Stimulated activated CD4-positive, alpha-beta T cell treated with anti-CD3 and anti-CD28 coated beads, Interleukin-1b, Interleukin-23, amount 100 ng/mL, for 48 hours (primary cell): ENCODE measurements at places on chromosomes 7 and 10.

DNA sequence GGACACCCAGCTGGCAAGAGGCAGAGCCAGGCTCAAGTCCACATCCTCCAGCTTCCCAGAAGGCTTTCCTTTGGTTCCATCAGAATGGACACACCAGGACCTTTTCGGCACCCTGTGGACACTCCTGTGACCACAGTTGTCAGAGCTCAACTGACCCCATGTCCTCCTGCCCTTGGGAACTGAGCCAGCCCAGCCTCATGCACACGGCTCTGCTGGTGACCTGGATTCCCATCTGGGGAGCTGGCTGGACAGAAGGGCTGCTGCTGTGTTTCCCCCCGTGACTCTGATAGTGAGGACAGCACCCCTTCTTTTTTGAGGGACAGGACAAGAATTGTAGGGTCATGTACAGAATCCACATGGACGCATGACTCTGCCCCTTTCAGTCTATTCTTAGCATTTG is 289.2 kb downstream of the WDR37 start:
- no peak for DNase-seq

DNA sequence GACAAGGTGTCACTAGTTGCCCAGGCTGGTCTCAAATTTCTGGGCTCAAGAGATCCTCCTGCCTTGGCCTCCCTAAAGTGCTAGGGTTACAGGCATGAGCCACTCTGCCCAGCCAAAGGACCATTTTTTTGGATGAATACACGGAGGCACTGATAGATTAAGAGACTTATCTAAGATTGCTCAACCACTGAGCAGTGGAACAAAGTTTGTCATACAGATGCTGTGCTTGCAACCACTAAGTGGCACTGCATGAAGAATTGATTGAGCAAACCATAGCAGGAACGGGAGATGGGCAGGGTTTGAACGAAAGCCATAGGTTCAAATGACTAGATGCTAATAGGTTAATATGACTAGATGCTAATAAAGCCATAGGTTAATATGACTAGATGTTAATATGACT is 61.1 kb downstream of the EBLN1 start:
- DNase-seq, result no peak

DNA sequence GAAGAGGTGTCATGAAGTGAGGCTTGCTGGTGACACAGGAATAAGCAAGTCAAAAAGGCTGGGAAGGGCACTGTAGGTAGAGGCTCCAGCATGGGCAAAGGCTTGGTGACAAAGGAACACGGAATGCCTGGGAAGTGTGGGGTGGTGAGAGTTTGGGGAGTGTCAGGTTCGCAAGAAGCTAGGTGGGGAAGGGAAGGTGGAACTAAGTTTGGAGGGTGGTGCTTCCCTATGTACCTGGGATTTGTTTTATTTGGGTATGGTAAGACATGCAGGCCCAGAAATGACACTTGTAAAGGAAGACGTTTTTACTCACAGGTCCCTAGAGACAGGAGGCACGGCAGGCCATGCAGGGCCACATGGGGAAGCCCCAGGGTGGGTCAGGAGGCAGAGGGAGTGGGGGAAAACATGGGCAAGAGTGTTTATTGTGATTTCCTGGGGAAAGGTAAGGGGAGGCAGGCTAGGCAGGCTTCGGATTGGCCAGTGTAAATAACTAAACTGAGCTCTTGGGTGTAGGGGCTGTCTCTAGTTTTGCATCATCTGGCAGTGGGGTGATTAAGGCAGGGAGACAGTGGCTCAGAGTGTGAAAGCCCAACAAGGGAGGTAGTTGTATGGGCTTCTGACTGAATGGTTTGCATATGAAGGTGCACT is 52.1 kb downstream of the SH2D4B start:
- no peak for DNase-seq

DNA sequence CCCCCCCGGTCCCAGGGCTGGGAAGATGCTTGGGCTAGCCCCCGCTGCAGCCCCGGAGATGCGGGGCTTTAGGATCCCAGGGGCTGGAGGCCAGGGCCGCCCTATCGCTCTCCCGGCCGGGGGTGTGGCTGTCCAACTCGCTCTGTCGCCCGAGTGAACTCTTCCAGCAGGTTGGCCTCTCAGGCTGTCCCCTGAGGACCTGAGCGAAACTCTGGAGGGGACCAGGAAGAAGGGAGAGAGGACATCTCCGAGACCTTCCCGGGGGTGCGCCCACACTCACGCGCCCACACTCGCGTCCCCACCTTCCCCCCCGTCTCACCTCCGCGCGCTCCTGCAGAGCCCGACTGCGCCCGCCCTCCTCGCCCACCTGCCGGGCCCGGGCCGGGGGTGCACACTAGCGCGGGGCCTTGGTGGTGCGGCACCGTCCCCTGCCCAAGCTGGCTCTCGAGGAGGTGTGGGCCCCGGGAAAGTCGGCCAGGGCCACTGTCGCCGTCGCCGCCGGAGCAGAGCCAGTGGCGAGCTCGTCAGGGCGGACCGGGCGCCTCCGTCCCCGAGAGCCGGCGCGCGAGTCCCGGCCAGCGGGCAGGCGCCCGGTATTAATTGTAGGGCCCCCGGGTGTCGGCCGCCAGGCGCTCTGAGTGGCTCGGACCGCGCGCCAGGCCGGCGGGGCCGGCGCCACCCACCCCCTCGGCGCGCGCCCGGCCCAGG is 101.7 kb upstream of the SVIL start:
- no peak for DNase-seq

GRCh38 chr7:125147047-125147446 is 217.4 kb upstream of the POT1 start:
- no peak for DNase-seq

DNA sequence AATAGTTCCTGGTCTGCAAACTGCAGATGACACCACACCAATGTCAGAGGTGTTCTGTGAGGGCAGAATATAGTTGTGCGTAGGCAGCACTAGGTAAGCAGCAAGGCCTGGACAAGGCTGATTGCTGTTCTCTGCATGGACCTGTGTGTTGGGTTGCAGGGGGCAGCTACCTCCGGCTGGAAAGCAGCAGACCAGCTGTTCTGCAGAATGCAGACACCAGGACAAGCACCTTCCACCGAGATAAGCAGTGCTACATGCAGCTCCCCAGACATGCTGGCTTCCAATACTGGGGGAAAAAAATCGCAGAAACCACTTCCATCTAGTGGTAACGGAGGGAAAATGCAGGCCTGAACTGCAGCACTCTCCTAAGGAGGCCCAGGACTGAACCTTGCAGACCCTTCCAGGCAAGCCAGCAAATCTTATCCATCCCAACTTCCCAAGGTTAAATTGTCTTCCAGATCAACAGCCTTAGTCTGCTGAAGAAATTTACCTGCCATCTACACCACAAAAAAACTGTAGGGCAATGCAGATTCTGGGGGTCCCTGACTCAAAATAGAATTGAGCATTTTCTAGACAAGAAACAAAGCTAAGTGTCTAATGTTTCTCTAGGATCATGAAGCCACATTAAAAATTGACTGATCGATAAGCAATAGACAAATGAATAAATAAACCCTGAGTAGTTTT is 50.5 kb upstream of the COBL start:
- DNase-seq, result peak; percentile 4

GRCh38 chr10:127150136-127150535 is 46.3 kb downstream of the INSYN2A start:
- DNase-seq, result no peak

DNA sequence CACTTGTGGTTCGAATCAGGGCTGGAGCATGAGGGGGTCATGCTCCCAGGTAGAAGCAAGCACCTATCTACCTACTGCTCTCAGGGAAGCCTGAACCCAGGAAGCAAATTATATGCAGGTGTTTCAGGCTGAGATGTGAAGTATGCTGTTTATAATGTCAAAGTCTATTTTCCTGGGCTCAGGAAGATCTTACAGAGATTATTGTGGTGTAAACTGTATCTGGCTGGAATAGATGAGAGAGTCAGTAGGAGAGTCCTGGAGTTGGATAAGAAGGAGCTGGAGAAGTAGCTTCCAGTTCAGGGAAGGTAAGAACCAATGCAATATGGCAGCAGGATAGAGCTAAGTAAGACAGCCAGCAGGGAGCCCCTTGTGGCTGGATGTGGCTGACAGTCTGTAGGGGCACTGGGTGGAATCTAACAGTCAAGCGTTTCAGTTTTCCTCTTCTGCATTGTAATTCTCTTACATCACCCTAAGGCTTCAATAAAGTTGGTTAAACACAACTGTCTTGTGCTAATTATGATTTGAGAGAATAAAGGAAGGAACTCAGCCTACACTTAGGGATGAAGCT is 105.9 kb upstream of the EEPD1 start:
- no peak for DNase-seq

GRCh38 chr10:89421018-89421476 is 6.7 kb downstream of the IFIT5 start:
- no peak for DNase-seq

GRCh38 chr7:50653126-50653864 is 88.1 kb upstream of the DDC start:
- DNase-seq, result no peak

GRCh38 chr10:95963202-95963990 is 55.6 kb downstream of the CC2D2B start:
- no peak for DNase-seq

DNA sequence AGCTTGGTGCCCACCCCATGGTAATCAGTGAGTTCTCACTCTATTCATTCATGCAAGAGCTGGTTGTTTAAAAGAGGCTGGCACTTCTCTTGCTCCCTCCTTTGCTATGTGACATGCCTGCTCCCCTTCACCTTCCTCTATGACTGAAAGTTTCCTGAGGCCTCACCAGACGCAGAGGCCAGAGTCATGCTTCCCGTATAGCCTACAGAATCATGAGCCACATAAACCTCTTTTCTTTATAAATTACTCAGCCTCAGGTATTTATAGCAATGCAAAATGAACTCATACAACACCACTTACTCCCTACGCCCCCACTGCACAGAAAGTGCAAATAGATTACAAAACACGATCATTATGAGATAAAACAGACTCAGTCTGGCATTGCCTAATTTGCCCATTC is 39.0 kb downstream of the SEC61G start:
- DNase-seq, result no peak

DNA sequence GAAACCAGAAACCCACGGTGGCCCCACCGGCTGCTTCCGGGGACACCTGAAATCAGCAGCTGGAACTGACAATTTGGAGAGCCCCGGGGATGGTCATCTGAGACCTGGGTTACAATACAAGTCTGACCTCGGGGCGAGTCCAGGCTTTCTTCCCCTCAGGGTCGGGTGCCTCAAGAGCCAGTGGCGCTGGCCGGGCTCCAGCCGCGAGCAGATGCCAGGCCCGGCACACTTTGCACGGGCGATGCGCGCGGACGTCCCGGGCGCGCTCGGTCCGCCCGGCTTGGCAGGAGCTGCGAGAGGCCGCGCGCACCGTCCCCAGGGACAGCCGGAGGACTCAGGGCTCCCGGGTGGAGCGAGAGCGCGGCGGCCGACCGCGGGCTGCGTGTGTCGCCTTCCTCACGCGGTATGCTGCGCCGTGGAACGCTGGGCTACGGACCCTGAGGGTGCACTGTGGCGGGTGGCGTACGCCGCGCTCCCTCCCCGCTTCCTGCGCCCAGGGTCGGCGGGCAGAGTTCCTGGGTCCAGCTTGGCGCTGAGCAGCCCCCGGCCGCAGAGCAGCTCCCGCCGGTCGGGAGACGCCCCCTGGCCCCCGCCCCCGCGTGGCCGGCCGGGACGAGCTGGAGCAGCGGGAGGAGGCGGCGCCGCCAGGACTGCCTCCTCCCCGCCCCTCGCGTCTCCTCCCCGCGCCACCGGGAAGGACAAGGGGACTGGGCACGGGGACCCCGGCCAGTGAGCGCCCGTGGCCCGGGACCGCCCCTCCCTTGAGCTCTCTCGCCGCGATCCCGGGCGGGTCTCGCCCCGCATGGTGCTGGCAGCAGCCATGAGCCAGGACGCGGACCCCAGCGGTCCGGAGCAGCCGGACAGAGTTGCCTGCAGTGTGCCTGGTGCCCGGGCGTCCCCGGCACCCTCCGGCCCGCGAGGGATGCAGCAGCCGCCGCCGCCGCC is at the start of gene RBM20:
RBM20 (plus strand) TSS at position 684 of the 945 bp plus-strand sequence; CDS start at position 803, 119 bp downstream.
- DNase-seq, result peak; percentile 5
